ENCODE measurements at places on chromosomes 6 and 20.
A peak's percentile ranks its signal among the peaks of the same experiment; 100 is the strongest.

DNA sequence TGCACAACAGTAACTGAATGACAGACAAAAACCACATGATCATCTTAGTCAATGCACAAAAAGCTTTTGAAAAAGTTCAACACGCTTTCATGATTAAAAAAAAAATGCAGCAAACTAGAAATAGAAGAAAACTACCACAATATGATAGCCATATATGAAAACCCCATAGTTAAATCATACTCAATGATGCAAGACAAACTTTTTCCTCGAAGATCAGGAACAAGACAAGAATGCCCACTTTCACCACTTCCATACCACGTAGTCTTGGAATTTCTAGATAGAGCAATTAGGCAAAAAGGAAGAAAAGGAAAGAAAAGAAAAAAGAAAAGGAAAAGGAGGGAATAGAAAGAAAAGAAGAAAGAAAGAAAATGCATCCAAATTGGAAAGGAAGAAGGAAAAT, 44.6 kb upstream of the SLC23A2 start:
- no peak for DNase-seq

GRCh38 chr6:107344981-107345380, 114.4 kb downstream of the PDSS2 start:
- DNase-seq, result no peak

GRCh38 chr20:53884859-53885541, 185.4 kb downstream of the BCAS1 start:
- peak; percentile 80 for DNase-seq

GRCh38 chr20:38245753-38246152, 14.8 kb downstream of the KIAA1755 start:
- no peak for DNase-seq

- no peak for DNase-seq
These were observed 301.8 kb downstream of the FARS2 start for GRCh38 chr6:5563086-5563485.

DNA sequence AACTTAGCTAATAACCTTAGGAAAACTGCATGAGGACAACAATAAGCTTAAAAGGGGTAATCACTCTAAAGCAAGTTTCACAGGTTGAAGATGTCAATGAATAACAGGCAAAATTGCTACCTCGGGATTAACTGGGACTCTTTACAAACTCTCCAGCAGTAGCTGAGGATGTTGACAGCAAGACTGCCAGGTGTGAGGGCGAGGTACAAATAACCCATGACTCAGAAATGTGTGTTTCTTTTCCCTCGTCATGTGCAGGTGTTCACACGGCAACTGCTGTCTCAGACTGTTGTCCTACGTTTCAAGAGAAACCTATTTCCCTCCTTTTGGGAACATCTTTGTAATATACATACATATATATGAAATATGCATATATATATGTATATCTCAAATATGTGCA, 15.9 kb downstream of the BCAS1 start:
- DNase-seq, result no peak

DNA sequence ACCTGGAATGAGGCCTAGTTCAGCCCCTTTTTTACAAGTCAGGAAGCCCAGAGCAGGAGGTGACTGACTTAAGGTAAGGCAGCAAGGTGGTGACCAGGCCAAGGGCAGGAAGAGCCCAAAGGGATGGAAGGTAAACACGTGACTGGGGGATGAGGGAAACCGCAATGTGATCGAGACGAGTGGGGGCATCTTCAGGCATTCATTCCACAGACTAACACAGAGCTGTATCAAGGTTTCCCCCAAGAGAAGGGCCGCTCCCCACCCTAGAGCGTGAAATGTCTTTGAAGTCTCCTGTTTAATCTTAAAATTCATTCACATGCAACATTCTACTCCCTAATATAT, 76.3 kb upstream of the PIM1 start:
- no peak for DNase-seq

GRCh38 chr6:120569714-120570113, 764.6 kb downstream of the TBC1D32 start:
- DNase-seq, result no peak

DNA sequence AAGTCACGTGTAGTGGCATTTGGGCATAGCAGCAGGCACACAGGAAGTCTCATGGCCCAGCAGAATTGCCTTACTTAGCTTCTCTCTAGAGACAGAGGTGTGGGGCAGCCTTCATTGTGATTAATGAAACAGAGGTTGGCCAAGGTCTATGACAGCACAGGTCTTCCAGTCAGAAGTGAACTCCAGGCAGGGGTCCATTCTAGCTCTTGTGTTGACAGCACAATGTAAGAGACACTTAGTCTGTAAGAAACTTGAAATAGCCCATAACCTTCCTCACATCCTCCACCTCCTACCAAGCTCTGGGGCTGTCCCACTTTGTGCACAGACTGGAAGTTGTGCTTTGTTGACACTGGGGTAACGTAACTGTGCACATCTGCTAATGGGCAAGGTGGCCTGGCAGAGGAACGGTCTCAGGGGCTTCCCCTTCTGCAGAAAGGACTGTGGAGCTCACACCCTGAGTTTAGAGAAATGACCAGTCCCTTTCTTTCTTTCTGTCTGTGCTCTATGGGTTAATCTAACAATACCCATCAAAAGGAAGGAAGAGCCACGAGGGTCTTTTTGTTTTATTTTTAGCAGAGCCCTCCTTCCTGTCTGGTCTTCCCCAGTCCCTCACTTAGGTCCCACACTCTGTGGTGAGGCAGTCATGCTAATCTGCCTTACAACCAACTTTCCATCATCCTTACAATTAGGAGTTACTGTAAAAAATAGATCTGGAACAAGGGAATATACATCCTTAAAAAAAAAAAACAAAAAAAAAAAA, 35.6 kb upstream of the TAGAP start:
- DNase-seq, result peak; percentile 67

- no peak for DNase-seq
These were observed 105.4 kb downstream of the NCOA3 start for GRCh38 chr20:47606983-47607613.

DNA sequence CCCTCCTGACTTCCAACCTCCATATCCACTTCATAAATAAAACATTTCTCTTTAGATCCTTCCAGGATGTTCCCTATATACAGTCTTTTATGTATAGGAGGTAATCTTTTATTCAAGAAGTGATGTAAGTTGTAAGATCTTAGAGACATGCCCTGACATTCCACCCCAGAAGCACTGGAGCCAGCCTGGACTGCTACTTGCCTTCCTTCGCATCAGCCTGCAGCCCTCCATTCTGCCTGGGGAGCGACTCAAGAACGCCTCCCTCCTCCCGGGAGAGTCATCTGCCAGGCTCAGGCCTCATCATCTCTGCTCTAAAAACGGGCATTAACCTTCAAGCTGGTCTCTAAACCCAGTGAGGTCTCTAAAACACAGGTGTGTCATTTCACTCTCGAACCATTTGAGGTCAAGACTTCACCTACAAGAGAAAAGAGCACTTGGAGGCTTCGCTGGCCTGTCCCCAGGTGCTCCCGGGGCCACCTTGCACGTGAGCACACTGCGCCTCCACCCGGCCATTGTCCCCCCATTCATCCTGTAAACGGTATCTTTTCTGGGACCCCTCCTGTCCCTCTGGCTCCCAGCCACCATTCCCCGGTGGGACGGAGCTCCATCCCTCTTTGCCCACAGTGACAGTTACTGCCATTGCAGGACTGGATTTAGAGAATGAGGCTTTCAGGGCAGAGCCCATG, 107.5 kb upstream of the PDE10A start:
- no peak for DNase-seq

- no peak for DNase-seq
These were observed 735 bp downstream of the SIRPG start for GRCh38 chr20:1656844-1657243.

DNA sequence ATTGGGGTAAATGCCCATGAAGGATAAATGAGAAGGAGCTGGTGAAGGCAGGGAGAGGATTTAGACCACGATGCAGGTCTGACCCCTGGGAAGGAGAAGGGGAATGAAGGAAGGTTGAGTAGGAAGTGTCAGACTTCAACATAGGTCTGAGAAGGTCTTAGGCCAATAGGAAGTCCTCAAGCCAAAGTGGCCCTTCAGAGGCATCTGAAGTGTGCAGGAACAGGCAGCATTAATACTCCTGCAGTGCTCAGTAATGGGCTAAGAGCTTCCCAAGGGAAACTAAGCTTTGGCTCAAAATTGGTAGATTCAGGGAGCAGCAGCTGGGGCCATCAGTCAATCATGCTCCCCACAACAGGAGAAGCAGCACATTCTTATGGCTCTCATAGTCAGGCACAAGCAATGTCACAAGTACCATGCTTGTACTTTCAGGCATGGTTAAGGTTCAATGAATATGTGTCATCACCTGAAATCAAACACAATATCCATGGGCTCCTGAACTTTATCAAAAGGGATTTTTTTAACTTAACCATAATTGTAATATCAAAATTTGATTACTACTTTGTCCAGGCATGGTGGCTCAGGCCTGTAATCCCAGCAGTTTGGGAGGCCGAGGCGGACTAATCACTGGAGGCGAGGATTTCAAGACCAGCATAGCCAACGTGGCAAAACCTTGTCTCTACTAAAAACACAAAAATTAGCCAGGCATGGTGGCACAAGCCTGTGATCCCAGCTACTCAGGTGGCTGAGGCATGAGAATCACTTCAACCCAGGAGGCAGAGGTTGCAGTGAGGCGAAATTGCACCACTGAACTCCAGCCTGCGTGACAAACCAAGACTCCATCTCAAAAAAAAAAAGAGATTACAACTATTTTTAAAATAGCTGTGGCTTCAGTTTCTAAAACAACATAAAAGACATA, 9.9 kb downstream of the RALGAPA2 start:
- DNase-seq, result no peak

DNA sequence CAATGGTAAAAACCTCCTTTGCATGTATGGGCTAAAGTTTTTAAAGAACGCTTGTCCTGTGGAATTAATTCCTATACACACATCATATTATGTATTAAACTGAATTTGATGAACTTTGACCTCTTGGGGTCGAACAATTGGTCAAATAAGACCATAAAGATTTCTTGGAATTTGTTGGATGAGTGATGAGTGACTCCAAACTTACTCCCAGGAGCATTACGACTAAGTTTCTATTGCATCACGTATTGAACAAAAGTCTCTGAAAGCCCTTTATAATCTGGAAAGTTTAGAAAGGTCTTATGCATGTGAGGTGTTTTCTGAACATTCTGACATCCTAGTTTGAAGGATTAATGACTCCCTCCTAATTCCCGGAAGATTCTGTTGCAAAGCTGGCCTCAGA, 126.9 kb upstream of the BMP5 start:
- DNase-seq, result no peak

GRCh38 chr6:46204880-46205650, 34.3 kb upstream of the ENPP5 start:
- DNase-seq, result no peak

GRCh38 chr6:98949589-98949988, 1.8 kb upstream of the FBXL4 start:
- no peak for DNase-seq

DNA sequence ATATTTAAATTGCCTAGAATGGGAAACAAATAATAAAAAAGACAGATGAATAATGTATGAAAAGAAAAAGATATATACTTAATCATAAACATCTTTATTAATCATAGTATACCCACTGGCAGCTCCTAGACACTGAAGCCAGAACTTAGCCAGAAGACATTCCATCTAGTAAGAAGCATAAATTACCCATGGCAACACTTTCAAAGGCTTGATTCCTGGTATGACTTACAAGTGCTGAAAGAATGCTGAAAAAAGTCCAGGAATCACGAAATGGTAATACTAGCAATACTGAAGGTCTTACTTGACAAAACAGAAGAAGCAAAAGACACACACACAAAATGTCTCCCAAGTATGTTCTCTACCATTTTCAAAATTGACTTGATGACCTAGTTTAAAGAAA, 38.0 kb downstream of the RWDD2A start:
- DNase-seq, result no peak

DNA sequence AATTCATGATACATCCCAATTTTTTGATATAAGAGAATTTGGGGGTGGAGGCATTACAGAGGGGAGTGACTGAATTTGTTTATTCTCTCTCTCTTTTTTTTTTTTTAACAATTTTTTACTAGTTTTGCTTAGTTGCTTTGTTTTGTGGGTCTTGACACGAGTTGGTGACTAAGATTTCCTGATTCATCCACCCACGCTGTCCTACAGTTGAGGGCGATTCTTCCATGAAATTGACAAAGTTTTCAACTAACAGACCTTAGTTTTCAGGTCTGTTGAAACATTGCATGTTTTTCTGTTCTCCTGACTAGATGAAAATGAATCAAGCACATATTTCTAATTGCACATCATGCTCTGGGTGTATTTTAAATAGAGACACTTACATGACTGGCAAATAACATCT, 613.8 kb downstream of the TFAP2B start:
- no peak for DNase-seq

DNA sequence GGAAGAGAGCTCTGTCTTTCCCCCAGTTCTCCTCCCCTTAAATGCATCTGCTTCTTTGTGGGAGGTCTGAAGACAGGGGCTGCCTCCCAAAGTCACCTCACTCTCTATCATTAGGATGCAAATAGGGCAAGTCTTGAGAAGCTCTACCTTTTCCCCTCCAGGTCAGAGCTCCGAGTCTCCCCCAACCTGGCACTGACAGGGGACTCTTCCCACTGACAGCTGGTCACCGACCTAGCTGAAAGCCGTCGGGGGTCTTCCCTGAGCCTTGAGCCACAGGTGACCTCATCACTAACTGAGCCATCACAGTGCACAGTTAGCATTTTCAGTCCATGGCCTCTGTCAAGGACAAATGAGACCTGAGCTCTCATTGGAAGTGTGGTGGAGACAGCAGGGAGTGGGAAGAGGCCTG, 386.7 kb downstream of the HACE1 start:
- no peak for DNase-seq

GRCh38 chr20:346640-347316, at the start of gene NRSN2:
TSS of gene NRSN2 (plus strand) at chr20:347111. CDS start at chr20:349644, 2,533 bp downstream.
- DNase-seq, result peak; percentile 74

GRCh38 chr6:18148304-18149025, 6.4 kb downstream of the TPMT start:
- DNase-seq, result no peak

- peak; percentile 78 for DNase-seq
These were observed 593 bp downstream of the DNMT3B start for GRCh38 chr20:32762754-32763201.

- no peak for DNase-seq
These were observed at the start of gene GRM4 for GRCh38 chr6:34146021-34146782. TSS of gene GRM4 (minus strand) at chr6:34146087. CDS start at chr6:34133496, 12,591 bp downstream.

- no peak for DNase-seq
These were observed 380.0 kb upstream of the FLRT3 start for GRCh38 chr20:14717134-14717999.

Data from activated CD8-positive, alpha-beta memory T cell treated with anti-CD3 and anti-CD28 coated beads for 24 hours (primary cell).